Effector CD4-positive, alpha-beta T cell (primary cell): ENCODE measurements at places on chromosomes 11 and 22.

DNA sequence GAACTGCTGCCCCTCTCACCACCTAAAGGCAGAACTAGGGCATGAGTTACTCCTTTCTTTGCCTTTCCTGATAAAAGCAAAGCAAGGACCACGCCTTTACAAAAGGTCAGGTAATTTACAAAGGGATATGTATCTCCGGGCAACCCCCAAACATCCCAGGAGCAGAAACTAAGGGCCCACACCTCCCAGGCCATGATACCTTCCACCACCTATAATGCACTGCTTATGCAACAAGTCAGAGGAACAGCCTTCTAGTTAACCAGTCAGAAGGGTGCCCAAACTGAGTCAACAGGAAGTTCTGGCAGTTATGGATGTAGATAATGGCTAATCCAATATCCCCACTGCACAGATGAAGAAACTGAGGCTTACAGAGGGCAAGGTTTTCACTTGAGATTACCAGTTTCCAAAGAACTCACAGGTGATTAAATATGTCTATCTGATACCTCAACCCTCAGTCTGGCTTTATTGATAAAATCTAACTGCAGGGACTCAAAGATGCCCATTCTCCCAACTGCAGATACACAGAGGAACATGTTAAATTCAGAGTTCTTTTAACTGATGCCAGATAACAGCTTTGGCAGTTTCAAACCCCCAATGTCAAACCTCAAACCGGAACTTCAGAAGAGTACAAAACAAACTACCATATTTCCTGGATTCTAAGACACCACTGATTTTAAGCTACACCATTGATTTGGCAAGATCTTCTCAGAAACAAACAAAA is 16.8 kb upstream of the CASTOR1 start:
- DNase-seq = no peak

DNA sequence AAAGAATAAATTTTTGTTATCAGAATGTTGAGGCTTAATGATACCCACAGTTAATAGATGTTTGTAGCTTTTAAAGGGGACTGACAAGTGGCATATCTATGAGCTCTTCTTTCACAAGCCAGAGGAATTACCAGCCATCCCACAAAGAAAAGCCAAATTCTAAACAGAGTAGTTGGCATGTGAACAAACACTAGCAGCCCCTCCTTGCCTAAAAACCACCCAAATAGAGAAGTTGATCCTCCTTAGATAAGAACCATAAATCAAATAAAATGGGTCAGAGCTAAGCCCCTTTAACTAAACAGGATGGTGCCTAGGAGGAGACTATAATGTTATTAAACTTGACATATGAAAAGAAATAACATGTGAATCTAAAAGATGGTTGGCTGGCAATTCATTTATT is 11.4 kb downstream of the LPXN start:
- no peak for DNase-seq

DNA sequence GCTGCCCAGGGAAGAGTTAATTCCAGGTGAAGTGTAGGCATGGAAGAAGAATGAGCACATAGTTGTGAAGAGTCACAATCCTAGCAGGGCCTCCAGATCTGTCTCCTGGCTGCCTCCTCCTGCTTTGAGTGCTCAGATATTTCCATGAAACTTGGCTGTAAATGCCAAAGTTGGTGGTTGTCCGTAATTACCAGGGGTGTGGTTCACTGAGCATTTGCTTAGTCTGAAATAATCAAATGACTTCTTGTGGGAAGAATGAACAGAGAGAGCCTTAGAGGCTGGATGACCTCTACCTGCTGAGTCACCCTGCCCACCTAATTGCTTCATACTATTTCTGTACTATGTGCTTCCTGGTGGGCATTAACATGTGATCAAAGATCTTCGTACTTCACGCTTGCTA is 50.9 kb downstream of the APIP start:
- DNase-seq = no peak

- no peak for DNase-seq
These were observed 128.7 kb upstream of the TOP3B start for GRCh38 chr22:22111267-22111751.

- DNase-seq = no peak
These were observed 19.3 kb upstream of the CSRP3 start for GRCh38 chr11:19220903-19221724.

DNA sequence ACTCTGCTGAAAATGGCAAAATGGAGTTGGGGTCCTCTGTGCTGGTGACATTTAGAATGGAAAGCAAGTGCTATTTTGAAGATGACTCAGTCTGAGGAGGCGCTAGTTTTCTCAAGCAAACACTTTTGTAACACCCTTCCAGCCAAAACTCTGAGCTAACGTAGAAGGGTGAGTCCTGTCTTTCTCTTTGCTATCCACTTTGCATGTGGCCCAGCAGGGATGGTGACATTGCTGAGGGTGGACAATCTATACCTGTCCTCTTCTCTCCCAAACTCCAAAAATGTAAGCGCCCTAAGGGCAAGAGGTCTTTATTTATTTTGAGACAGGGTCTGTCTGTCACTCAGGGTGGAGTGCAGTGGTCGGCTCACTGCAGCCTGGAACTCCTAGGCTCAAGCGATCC is 3.6 kb upstream of the KAT5 start:
- DNase-seq = no peak

DNA sequence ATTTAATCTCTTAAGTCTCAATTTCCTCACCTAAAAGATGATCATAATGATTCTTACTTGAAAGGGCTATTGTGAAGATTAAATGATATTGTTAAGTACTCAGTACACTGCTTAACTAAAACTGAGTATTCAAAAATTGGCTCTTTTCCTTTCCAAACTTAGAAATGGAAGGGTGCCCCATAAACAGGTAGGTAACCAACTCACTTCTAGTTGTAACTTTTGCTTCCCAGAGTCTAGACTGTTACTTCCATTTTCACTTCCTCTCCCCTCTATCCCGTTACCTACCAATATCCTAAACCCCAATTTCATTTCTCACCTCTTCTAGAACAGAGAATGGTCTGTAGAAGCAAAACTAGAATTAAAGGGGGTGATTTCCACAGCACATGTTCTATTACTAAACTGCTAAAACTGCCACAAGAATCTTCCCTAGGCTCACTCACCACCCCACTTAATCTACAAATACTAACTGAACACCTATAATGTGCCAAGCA is 50.0 kb downstream of the RRAS2 start:
- DNase-seq = no peak

DNA sequence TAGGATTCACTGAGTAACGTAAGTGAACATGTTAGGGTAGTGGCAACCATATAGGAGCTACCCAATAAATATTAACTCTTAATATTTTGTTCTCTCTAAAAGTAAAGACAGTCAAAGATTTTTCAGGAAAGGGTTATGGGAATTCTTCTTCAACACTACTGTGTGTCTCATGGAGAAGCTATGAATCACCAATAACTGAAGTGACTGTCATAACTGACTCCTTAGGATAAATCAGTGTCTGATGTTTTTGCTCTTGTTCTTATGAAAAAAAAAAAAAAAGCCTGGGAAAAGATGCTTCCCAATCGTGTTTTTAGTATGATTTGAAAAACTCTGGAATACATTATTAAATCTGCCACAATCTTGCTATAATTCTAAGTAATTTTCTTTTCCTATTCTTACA is 111.2 kb upstream of the CEP126 start:
- no peak for DNase-seq

GRCh38 chr22:44160421-44160820 is 20.3 kb upstream of the PARVG start:
- no peak for DNase-seq

GRCh38 chr11:16169541-16169940 is 186.8 kb downstream of the SOX6 start:
- no peak for DNase-seq

DNA sequence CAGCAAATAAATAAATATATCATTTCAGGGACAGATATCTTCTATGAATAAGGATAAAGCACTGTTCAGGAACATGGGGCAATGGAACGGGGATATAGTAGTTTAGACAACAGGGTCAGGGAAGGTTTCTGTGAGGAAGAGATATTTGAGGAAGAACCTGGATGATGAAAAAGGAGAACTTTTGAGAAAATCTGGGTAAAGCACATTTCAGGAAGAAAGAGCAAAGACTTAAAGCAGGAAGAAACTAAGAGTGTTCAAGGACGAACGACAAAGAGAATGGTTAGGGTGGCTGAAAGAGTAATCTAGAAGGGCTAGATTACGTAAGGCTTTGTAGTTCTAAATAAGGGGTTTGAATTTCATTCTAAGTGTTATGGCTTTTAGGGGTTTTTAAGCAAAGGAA is 12.7 kb downstream of the DDI1 start:
- no peak for DNase-seq

DNA sequence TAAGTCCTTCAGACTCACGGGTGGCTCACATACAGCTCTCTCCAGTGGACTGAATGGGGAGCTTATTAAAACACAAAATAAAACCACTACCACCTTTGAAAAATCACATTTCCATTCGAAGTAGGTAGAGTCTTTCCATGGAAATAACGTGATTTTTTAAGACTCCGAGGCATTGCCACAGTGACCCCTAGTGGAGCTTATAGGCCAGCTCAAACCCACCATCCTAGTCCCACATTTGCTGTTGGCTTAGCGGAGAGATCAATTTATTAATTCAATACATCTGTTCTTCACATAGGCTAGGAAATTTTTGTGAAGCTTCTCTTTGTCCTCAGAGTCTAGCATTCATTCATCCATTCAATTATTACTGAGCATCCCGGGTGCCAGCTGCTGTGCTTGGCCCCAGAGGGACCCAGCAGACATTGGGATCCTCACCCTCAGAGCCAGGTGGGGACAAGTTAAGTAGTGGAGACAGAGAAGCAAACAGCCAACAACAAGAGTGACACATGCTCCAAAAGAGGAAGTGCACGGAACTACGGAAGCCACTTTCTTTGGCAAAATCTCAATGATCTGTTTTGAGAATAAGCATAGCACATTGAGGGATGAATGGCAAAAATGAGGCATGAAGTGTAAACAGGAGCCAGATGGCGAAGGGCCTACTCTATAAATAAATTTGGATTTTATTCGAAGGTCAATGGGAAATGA is 10.2 kb upstream of the P4HA3 start:
- DNase-seq = no peak

- DNase-seq = no peak
These were observed 1285.5 kb downstream of the TBC1D22A start for GRCh38 chr22:48047722-48048500.

DNA sequence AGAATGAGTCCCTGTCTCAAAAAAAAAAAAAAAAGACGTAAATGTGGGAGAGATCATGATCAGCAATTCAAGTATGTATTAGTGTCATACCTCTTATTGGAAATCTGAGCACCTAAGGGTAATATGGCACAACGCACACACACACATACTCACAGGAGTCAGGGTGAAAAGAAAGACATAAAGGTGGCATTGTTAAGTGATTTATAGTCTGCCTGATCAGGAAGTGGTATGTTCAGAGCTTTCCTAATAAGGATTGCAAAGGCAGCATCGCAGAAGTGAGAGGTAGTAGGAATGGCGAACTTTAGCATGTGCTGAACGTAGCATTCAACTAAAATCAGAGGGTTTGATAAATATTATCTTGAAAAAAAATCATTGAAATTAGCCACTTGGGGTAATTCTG is 854.3 kb downstream of the METTL15 start:
- no peak for DNase-seq

DNA sequence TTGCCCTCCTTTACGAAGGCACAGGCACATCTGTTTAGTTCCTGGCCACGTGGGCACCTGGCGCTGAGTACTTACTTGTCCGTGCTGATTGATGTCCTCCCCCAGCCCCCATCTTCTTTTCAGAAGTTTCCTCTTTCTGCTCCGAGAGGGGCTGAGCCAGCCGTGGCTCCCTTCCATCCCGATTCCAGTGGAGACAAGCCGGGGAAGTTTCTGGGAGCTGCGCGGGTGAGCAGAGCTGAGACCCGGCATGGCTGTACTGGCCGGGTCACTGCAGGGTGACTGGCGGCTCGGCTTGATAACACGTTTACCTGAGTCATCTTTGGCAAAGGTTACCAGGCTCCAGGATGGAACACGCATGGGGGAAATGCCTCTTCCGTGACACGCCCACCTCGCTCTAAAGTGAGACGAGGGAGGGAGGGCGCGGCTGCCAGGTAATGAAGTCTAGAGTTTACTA is 45.4 kb upstream of the ATXN10 start:
- DNase-seq = no peak

- no peak for DNase-seq
These were observed 972.1 kb downstream of the JRKL start for GRCh38 chr11:97361812-97362378.

GRCh38 chr22:22933807-22934542 is 46.4 kb downstream of the IGLL5 start:
- no peak for DNase-seq

- no peak for DNase-seq
These were observed 15.4 kb downstream of the PPM1F start for GRCh38 chr22:21937041-21937820.

GRCh38 chr22:49995041-49995360 is 17.6 kb downstream of the IL17REL start:
- DNase-seq = no peak

GRCh38 chr11:100867606-100868005 is 180.5 kb downstream of the ARHGAP42 start:
- no peak for DNase-seq
